Panc1 (cell line): ENCODE measurements at places on chromosomes 12 and 14. TPM values are rescaled to one million over a fixed set of nuclear protein-coding genes. Genes with fewer than 3 reads are reported as not detected.

PPP1R12A gene
- total RNA-seq = 61.6 TPM

CABP1 gene
- total RNA-seq = not detected

SPX gene
- total RNA-seq = 0.13 TPM

SELPLG gene
- total RNA-seq = 0.41 TPM

TRIM9 gene
- total RNA-seq = 0.44 TPM

TEX22 gene
- 2.9 TPM for total RNA-seq

OR4K1 gene
- not detected for total RNA-seq

KLHDC2 gene
- 24.5 TPM for total RNA-seq

REP15 gene
- total RNA-seq = 1.9 TPM

BATF gene
- total RNA-seq = not detected

LGR5 gene
- 1.9 TPM for total RNA-seq

TBX5 gene
- not detected for total RNA-seq

KRT77 gene
- total RNA-seq = not detected

LBHD2 gene
- not detected for total RNA-seq

ITPR2 gene
- 41.8 TPM for total RNA-seq

LRRC9 gene
- total RNA-seq = not detected

ACOT4 gene
- 2.7 TPM for total RNA-seq

KCNH3 gene
- total RNA-seq = 0.64 TPM

RPL10L gene
- not detected for total RNA-seq

NTN4 gene
- 17.1 TPM for total RNA-seq

PZP gene
- not detected for total RNA-seq

PMEL gene
- 1.2 TPM for total RNA-seq

INTS13 gene
- 55.9 TPM for total RNA-seq

KLRF1 gene
- 1.1 TPM for total RNA-seq

CPNE8 gene
- total RNA-seq = 23.6 TPM

GPR162 gene
- 1.3 TPM for total RNA-seq

PTHLH gene
- 2.2 TPM for total RNA-seq

SLCO1C1 gene
- total RNA-seq = not detected

ABCD4 gene
- 24.4 TPM for total RNA-seq

RAPGEF3 gene
- 5.8 TPM for total RNA-seq

RFLNA gene
- total RNA-seq = 5.4 TPM
